Activated naive CD4-positive, alpha-beta T cell treated with anti-CD3 and anti-CD28 coated beads, Interleukin-2, amount 10 ng/mL, durations not matched to agents 7 days and 5 days (primary cell): ENCODE measurements at places on chromosomes 12 and 14.

DNA sequence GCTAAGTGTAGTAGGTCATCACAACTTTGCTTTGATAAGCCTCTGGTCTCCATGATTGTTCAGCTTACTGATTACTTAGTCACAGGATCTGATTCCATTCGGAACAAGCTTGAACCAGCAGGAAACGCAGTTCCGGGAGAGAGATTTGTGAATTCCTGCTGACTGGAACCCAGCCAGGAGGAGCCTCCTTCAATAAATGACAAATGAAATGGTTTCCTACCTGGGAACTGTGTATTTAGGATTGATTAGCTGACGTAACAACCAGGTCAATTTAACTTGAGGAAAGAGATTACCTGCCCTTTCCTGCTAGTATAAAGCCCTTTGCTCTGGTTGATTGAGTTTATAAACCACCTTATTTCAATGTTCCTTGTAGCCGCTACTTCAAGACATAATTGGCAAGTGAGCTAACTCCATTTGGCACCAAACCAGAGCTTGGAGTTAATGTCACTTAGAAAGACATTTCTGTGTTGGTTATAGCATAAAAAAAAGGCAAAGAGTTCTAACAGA, 35.1 kb upstream of the KCNH3 start:
- peaks cover 11% of the 10 kb centered on the region for H3K4me1 ChIP-seq
- H3K27me3 ChIP-seq = no peaks in the 10 kb centered on the region
- DNase-seq = no peak
- no peak overlapping the region for H3K27ac ChIP-seq
- peaks cover 5% of the 10 kb centered on the region for H3K36me3 ChIP-seq

DNA sequence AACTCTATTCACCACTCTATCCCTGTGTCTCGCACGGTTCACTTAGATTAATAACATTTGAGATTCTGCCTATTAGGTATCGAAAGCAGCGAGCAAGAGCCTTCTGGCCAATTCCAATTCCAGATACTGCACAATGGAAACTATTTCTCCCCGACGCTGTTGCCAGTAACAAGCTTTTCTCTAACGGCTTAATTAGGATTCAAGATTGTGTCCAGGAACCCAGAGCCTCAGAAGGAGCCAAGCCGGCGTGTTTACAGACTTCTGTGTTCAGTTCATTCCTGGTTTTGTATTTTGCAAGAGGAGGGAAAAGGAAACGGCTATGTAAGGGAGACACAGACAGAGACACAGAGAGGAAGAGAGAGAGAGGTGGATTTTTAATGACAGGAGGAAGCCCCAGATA, 185.6 kb downstream of the DICER1 start:
- no peaks in the 10 kb centered on the region for H3K36me3 ChIP-seq
- no peak for DNase-seq
- H3K4me3 ChIP-seq = no peak overlapping the region
- H3K4me1 ChIP-seq = no peaks in the 10 kb centered on the region

- DNase-seq = no peak
- H3K27ac ChIP-seq = no peak overlapping the region
- H3K4me3 ChIP-seq = no peak overlapping the region
Observed at GRCh38 chr14:95348395-95349080, 28.8 kb upstream of the CLMN start.

- H3K4me3 ChIP-seq = no peak overlapping the region
- DNase-seq = no peak
- H3K4me1 ChIP-seq = no peaks in the 10 kb centered on the region
- no peak overlapping the region for H3K27ac ChIP-seq
- peaks cover 4% of the 10 kb centered on the region for H3K27me3 ChIP-seq
Observed at GRCh38 chr12:28708918-28709371, 440.1 kb upstream of the FAR2 start.

- DNase-seq = no peak
- no peaks in the 10 kb centered on the region for H3K4me1 ChIP-seq
- no peaks in the 10 kb centered on the region for H3K27me3 ChIP-seq
- H3K27ac ChIP-seq = no peak overlapping the region
Observed at GRCh38 chr12:78143717-78144116, 313.0 kb downstream of the NAV3 start.

DNA sequence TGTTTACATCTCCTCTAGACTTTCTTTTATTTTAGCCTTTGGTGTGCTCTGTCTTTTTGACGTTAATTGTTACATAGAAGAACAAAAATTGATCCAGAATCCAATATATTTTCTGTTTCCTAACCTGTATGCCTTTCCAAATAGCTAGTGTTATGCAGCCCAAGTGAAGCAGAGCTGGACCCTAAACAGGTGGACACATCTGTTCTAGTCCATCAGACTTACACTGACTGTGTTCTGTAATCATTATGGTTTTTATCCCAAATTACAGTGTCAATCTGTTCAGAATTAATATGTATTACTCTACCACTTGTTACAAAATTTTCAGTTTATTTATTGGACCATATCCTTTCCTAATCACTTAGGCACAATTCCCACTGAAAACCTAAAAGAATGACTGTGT, 176.8 kb upstream of the FOXG1 start:
- H3K27ac ChIP-seq = no peak overlapping the region
- H3K36me3 ChIP-seq = no peaks in the 10 kb centered on the region
- no peaks in the 10 kb centered on the region for H3K4me1 ChIP-seq
- no peak overlapping the region for H3K4me3 ChIP-seq

DNA sequence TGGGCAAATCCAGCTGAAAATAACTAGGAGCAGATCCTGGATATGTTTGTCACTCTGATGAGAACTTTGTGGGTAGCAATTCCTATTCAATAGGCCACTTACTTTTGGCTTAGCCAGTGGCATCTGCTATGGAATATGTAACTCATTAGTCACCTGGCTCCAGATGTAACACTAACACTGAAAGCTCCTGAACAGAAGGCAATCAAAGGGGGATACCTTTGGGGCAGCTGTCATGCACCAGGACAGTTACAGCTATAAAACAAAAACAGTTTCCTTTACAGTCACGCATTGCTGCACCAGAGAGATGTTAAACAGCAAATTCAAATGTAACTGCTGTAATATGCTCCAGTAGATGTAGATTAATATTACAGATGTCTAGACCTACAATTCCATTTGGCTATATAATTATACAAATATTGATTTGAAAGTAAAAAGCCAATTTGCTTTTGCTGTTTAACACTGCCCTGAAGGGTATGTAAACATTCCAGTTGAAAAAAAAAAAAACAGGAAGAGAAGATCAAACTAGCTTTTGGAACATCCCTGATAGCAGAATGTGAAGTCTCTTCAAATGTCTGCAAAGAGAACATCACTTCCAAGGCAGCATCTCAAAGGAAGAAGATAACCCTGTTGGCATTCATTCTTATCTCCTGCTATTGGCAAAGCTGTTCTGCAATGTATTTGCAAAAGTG, 18.4 kb downstream of the RACGAP1 start:
- no peak overlapping the region for H3K4me3 ChIP-seq
- no peaks in the 10 kb centered on the region for H3K27me3 ChIP-seq
- no peaks in the 10 kb centered on the region for H3K4me1 ChIP-seq

- peaks cover 14% of the 10 kb centered on the region for H3K27me3 ChIP-seq
- no peaks in the 10 kb centered on the region for H3K4me1 ChIP-seq
- DNase-seq = no peak
- no peak overlapping the region for H3K27ac ChIP-seq
- H3K4me3 ChIP-seq = no peak overlapping the region
Observed at GRCh38 chr12:3097836-3098235, 20.7 kb downstream of the TSPAN9 start.
